ENCODE measurements at places on chromosomes 5 and 9. TPM values are rescaled to one million over a fixed set of nuclear protein-coding genes. Genes with fewer than 3 reads are reported as not detected.

Gene PCDHGA5
- total RNA-seq: 0.23 TPM

Gene GCNT4
- 1.7 TPM for total RNA-seq

Gene IL9
- not detected for total RNA-seq

Gene CARD9
- total RNA-seq: 0.36 TPM

Gene ZFP2
- total RNA-seq: 0.11 TPM

Gene TAF11L5
- total RNA-seq: not detected

- peak; percentile 23 for DNase-seq
Measured at GRCh38 chr5:56314529-56314928, 81.4 kb upstream of the ANKRD55 start.

- no peak for DNase-seq
Measured at GRCh38 chr9:81476813-81477490, 212.4 kb downstream of the TLE1 start.

GRCh38 chr5:136963504-136963903, 535.6 kb downstream of the SPOCK1 start:
- no peak for DNase-seq

- DNase-seq: no peak
Measured at GRCh38 chr9:33177086-33177485, 9.9 kb upstream of the B4GALT1 start.

DNA sequence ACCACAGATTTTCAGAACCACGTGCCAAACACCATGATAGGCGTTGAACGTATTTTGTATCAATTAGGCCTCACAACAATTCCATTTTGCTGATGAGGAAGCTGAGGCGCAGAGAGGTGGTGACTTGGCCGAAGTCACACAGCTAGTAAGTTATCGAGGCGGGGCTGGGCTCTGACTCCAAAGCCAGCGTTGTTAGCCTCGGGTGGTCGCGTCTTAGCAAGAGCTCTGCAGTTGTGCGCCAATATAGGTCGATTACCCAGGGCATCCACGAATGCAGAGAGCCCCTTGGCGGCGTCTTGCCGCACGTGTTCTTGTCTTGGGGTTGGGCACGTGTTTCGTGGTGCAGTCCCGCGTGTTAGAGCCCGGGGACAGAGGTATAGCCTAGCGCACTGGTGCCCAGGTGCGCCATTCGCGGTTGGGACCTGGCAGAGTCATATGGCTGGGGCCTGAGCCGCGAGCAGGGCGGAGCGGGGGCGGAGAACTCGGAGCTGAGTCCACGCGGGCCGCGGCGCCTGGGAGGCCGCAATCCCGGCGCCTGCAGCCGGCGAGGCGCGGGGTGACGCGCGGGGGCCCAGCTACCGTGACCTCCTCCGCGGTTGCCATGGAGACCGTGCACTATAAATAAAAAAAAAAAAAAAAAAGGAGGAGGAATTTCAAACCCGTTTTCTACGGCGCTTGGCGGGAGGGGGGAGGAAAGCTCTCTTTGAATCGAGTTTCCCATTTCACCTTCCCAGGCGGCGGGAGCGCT, 62.3 kb downstream of the CXXC5 start:
- DNase-seq: peak; percentile 90

DNA sequence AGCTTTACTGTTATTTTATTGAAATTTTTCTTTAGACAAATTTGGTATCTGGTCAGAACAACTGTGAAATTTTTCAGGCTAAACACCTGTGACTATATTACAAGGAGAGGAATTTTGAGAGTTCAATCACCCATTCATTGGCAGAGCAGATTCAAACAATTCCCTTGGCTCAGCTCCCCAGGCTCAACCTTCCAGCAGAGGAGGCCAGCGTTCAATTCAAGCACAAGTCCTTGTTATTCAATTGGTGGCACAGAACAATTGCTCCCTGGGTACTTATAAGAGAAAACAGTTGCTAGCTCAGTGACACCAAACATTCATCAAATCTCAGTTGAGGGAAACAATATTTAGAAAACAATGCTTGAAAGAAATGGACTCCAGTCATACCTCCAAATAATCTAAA, 83.3 kb downstream of the SUSD1 start:
- no peak for DNase-seq

DNA sequence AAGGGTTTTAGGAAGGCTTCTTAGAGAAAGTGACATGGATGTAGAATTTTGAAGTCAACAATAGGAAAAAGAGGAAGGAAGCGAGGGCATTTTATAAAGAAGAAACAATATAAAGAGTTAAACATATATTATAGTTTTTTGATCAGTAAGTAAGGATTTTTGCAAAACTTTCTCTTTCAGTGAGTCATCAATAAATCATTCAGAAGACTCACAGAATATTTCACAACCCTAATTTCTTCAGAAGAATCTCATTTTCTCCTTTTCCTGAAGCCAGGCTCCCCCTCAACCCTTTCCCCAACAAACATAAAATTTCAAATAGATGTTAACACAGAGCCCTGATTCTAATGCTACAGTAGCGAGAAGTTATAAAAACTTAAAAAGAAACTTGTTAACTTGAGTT, 4.3 kb upstream of the COX7C start:
- DNase-seq: no peak

DNA sequence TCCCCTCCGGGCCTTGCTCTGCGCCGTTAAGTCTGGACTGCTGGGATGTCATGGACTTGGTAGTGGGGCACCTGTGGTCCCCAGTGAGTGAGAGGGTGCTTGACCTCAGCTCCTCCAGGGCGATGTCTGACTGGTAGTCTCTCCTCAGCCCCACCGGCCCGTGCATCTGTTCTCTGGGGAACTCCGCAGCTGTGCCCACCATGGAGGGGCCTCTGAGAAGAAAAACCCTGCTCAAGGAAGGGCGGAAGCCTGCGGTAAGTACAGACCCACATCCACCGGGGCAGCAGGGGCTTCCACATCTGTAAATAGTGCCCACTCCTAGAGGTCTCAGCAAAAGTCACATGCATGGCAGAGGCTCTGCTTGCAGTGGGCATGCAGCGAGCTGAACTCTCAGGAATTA, 52.6 kb upstream of the GARNL3 start:
- DNase-seq: no peak

GRCh38 chr5:176985516-176985915, 21.1 kb downstream of the UIMC1 start:
- no peak for DNase-seq

DNA sequence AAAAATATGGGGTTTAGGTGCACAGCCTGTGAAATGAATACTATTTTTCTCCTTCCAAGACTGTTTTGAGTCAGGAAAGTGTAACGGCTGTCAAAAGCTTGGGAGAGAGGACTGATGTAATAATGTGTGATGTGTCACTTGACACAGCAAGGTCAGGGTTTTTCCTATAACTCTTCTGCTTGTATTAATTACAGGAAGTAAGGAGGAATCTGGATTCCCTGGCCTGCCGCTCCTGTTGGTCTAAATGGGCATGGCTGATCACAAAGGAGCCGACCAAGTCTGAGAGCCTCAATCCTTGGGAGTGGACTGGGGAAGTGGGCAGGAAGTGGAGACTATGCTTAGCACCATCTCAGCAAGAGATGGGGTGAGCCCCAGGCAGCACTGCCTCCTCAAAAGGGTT, 16.7 kb upstream of the SLC28A3 start:
- peak; percentile 17 for DNase-seq

All from Daoy (cell line).